Foreskin keratinocyte (primary cell): ENCODE measurements at places on chromosomes 6 and 20.

GRCh38 chr6:105677671-105678475 is 275.0 kb upstream of the PREP start:
- no peak for DNase-seq

DNA sequence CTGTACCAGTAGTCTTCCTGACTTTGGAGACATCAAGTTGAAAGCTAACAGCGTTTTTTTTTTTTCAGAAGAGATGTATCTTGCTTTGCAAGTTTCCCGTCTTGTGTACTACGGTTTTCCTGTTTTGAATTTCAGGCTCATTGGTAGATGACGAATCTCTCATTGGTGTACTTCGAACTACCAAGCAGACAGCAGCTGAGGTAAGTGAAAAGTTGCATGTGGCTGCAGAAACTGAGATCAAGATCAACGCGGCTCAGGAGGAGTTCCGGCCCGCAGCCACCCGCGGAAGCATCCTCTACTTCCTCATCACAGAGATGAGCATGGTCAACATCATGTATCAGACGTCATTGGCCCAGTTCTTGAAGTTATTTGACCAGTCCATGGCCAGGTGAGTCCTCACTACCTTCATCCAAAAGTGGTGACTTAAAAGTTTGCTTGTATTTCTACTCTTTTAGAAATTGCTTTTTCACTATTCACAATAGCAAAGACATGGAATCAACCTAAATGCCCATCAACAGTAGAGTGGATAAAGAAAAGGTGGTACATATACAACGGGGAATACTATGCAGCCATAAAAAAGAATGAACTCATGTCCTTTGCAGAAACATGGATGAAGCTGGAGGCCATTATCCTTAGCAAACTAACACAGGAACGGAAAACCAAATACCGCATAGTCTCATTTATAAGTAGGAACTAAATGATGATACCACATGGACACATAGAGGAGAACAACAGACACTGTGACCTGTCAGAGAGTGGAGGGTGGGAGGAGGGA is 110.6 kb upstream of the GLP1R start:
- no peak for DNase-seq

DNA sequence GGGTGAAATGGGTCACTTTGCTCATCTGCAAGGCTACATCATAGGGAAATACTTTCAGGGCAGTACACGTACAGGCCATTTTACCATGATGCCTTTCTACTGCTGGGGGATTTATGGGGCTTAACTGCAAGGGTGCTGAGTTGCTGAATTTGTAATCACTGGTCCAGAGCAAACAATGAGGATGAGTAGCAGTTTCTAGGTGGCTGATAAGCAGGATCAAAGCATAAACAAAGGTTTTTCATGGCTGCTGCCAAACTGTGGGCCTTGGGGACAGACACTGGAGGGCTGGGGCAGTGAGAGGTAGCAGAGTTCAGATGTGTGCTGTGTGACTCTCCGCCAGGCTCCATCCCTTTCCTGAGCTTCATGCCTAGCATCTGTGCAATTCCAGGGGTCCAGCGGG is 68.3 kb downstream of the CNBD2 start:
- DNase-seq, result no peak

DNA sequence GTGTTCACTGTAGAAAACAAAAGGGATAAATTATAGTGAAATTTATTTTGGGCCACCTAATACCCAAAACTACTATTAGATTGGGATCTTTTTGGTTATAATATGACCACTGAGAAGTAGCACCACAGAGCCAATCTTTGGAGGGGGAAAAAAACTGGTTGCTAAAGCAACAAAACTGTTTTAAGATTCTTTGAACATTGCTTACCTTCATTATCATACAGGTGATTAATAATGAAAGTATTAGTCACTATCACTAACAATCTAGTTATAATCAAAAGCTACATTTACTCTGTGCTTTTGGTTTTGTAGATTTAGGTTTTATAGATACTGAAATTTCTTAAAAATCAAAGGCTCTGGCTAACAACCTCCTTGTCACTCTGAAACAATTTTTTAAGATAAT is 31.7 kb downstream of the STX7 start:
- no peak for DNase-seq

DNA sequence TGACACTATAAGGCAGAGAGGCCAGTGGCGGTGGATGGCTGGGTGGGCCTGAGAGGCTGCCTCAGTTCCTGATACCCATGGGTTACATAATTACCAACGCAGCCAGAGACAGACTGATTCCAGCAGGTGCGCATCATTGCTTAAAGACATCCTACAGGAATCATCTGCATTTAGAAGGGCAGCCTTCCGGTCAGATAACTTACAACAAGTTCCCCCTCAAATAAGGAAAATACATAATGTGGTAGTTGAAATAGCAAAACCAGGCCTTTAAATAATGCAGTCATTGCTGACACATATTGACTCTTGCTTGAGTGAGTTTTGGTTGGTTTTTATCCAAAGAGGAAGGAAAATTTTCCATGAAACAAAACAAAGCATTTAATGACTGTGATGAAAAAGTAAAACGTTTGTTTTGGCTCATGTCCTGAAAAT is 81.9 kb downstream of the SIM1 start:
- no peak for DNase-seq

GRCh38 chr6:1697688-1698351 is 88.1 kb downstream of the FOXC1 start:
- no peak for DNase-seq

DNA sequence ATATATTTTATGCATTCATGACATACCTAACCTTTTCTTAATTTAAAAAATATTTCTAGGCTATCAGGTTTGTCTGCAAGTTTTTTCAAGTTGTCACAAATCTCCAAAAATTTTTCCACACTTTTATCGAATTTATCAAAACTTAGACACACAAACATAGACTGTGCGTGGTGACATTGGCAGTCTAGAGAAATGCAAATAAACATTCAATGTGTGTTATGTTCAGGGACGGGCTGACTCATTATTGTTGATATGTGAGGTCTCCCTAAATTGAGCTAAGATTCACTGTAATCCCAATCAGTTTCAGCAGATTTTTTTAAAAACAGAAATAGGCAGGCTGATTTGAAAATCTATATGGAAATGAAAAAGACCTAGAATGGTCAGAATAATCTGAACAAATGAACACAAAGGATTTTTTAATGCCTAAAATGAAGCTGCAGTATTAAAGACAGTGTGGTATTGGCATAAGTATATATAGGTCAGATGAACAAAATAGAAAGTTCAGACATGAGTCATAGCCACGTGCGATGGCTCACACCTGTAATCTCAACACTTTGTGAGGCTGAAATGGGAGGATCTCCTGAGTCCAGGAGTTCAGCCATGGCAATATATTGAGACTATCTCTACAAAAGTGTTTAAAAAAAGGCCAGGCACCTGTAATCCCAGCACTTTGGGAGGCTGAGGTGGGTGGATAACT is 19.2 kb downstream of the BLTP3A start:
- DNase-seq, result peak; percentile 65

DNA sequence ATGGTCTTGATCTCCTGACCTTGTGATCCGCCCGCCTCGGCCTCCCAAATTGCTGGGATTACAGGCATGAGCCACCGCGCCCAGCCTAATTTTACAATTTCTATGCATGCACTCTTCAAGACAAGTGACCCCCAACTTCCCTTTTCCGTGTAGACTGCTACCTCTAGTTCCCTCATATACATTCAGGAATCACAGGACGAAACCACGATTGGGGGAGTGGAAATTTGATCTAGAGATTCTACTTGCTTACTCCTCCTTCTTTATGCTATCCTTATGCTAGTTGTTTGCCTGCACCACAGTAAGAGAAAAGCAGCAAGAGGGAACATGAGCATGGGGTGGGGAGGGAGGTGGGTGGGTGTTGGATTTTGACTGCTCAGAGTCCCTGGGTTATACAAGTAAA is 34.9 kb downstream of the OSTM1 start:
- DNase-seq, result no peak

GRCh38 chr6:156688620-156688971 is 88.6 kb upstream of the ARID1B start:
- no peak for DNase-seq

- no peak for DNase-seq
Measured at GRCh38 chr6:90199900-90200299, 96.7 kb downstream of the BACH2 start.

DNA sequence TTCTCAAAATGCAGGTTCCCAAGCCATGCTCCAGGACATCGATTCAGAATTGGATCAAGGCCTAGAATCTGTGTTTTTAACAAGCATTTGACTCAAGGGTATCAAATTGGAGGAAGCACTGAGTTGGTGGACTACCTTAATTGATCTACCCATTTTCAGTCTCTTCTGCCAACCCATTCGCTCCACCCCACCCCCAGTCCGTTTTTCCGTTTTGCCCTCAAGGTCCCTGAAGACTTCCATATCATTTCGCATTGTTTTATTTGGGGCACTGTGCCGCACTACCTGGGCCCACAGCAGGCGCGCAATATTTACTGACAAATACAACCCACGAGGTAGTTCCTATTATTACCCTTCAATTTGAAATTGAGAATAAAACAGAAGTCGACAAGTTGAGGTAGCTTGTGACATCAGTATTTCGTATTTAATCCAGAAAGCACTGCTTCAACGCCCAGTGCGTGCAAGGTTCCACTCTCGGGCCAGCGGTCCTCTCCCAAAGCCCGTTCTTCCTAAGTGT is 557 bp upstream of the DHX35 start:
- no peak for DNase-seq

GRCh38 chr6:170084166-170084730 is 206.6 kb downstream of the DLL1 start:
- no peak for DNase-seq

DNA sequence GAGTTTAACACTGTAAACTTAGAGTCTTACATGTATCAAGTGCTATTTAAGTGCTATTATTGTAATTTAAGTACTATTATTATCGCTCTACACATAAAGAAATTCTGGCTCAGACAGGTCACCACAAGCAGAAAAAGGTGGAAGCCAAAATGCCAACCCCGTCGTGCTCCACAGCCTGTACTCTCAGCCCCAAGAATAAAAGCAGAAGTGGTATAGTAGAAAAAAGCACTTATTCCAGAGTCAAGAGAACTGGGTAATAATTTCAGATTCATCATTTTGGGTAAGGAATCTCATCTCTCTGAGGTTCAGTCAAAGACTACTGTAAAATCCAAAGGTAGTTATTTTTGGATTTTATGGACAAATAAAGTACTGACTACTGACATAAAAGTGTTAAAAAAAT is 943 bp downstream of the ZUP1 start:
- DNase-seq, result no peak

DNA sequence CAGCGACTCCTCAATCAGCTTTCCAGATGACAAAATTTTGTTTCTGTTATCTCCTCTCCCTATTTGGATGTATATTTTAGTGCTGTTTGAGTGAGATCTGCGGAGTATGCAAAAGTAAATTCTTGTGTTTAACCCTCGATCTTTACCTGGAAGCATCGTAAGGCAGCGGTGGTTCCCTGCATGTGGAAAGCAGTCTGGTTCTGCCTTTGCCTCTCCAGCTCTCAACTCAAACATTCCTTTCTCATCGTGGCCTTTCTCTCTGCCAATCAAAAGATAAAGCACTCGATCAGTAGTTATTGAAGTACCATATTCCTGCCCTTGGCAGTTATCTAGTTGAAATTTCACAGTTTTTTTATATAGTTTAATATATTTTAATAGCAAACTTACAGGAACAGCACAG is 44.0 kb upstream of the BTN3A2 start:
- DNase-seq, result no peak

DNA sequence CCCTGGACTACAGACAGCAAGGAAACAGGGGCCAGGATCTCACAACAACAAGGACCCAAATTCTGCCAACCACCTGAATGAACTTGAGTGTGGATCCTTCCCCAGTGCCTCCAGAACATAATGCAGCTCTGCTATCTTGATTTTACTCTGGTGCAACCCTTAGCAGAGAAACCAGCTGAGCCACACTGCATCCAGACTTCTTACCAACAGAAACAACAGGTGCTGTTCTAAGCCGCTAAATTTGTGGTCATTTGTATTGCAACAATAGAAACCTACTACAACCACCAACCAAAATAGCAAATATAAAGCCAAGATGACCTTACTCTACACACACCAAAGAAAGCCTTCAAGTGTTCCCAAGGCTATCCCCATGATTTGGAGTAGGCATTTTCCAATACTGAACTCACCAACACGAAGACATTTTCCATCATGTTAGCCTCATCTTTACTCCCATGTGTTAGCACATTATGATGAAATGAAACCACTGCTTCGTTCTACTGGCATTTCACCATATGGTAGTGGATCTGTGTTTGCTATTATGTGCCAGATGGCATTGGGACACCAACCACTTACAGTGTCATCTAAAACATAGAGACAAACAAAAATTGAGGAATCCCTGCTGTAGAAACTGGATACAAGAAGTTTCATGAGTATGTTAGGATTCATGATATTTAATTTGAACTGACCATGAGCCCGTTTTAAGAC is 249.8 kb upstream of the ID4 start:
- DNase-seq, result no peak

GRCh38 chr6:166996406-166996805 is 2.8 kb upstream of the CEP43 start:
- DNase-seq, result peak; percentile 40

GRCh38 chr6:88165844-88166492 is at the start of gene CNR1:
CNR1 (minus strand) TSS chr6:88166347; CDS start chr6:88145274, 21,073 bp downstream.
- DNase-seq, result peak; percentile 3

DNA sequence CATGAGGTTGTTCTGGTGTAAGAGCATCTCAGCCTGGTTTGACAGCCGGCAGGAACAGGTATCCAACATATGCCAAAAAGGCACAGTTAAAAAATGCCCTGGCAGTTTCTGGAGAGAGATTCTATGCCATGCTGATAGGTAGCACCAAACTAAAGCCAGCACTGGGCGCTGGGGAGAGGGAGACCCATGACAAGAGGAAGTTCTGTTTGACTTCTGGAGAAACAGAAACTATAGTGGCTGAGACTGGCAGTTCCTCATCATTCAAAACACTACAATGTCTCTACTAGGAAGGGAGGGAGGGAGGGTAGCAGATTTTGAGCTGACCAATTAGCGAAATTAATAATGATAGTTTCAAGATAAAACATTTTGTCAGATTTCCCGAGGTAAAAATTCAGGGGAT is 174.1 kb downstream of the ADAT2 start:
- DNase-seq, result no peak

- DNase-seq, result peak; percentile 34
Measured at GRCh38 chr20:50190251-50191064, at the start of gene CEBPB. CEBPB (plus strand) TSS chr20:50190830; CDS start chr20:50191034, 204 bp downstream.

DNA sequence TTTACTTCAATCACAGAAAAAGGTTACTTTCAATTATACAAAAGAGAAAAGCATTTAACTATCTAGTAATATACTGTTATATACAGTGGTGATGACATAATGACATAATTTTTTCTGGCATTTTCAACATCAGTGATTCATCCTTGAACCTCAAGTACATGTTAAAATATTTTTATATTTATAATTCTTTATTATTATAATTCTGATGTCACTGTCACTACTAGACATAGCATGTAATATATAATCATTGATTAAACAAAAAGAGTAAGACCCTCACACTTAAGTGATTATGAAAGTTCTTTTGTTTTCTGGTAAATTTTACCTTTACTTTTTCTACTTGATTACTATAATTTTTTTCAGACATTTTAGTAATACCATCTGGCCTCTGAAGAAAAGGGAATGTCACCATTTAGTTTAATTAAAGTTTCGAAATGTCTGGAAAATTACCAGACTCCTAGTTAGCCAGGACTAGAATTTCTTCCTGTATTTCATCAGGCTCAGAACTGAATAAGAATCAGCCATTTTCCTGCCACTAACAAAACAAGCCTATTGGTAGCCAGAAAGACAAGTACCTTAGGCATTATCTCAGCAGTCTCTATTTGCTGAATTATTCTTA is 71.5 kb downstream of the FILIP1 start:
- DNase-seq, result no peak
